ENCODE measurements at places on chromosomes 2 and 18.

DNA sequence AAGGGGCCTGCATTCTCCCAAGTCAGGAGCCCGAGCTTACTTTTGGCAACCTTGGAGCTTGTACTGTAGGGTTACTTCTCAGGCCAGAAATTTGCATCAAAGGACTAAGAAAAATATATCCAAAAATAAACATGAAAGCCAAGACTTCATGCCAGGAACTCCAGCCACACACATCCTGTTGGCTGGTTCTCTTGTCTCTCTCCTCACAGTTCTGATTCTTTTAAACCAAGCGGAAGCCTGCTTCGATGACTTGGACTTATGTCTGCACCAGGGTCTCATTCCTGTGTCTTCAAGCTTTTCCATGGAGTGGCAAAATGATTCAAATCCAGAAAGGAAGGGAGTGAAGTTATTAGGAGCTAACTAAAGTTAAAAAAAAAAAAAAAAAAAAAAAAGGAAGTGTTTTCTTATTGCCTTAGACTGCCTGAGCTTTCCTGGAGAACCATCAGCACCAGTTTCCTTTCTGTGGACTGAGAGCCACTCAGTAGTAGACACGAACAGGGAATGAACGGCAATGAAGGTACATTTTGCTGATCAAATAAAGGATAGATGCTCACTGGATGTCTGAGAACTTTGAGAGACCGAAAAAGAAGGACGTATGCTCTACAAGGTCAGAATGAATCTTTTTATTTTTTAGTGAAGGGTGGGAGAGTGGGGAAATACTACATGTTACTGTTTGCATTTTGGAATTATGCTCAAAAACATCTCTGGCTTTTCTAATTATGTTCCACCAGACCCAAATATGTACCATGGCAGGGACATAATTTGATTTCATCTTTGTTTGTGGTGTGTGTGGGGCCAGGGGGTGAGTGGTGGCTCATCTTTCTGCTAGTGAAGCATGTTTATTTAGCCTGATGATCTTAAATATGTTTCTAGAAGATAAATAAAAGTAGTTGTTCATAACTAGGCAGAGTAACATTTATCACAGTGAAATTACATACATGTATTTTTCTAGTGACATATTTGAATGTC is 86.0 kb downstream of the RAPGEF4 start:
- no peak for DNase-seq

GRCh38 chr2:183010112-183010511 is 28.1 kb downstream of the NCKAP1 start:
- peak; percentile 64 for DNase-seq

- peak; percentile 16 for DNase-seq
Observed at GRCh38 chr2:5164776-5165525, 527.2 kb upstream of the SOX11 start.

- DNase-seq: no peak
Observed at GRCh38 chr2:11589316-11589940, 55.6 kb downstream of the GREB1 start.

GRCh38 chr2:235347691-235348090 is 146.2 kb upstream of the AGAP1 start:
- peak; percentile 81 for DNase-seq
